ENCODE measurements at places on chromosomes 12 and 14.

- no peak for DNase-seq
These were observed 344 bp downstream of the LPAR5 start for GRCh38 chr12:6635375-6635855.

GRCh38 chr12:571795-572531, 91.3 kb downstream of the NINJ2 start:
- DNase-seq: no peak

GRCh38 chr14:89025561-89026236, 201.2 kb downstream of the TTC8 start:
- peak; percentile 67 for DNase-seq

DNA sequence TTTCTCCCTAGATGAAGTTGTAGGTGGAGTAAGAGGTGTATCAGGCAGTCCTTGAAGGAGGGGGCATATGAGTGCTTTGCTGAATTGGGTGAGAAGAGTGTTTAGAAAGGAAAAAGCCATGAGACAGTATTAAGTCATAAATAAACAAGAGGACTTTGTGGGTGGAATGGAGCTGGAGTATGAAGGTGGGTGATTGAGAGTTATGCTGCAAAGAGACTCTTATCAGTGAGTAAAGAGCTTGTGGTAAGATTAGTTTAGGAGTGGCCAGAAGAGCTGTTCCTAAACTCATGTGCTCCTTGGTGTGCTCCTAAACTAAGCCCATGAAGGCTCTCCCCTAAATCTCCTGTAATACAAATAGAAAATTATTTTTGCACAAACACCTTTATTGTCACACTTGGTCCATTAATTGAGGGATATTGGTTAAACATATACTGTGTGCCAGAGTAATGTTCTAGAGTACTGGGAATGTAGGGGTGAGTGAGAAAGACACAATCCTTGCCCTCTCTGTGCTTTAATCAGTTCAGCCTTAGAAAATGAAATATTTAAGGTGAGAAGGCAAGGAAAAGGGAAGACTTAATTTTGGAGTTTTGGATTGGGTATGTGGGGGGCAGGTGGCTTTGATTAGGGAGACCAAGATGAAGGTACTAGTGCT, 9.8 kb downstream of the CHPT1 start:
- no peak for DNase-seq

GRCh38 chr14:67704484-67705089, 2.9 kb downstream of the RDH12 start:
- DNase-seq: peak; percentile 37

DNA sequence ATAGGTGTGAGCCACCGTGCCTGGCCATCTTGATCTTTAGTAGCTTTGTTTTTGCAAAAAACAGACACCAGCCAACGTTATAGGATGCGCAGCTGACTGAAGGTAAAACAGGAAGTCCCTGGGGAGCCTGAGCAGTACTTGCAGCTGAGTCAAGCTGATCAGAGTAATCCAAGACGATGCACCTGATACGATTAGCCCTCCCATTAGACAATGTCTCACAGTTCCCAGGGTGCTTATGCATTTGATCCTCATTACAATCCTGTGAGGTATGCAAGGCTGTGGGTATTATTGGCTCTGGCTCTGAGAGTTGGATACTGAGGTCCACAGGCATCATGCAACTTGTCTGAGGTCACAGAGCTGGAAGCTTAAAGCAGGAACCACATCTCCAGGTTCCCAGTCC, 8.1 kb downstream of the KRT18 start:
- no peak for DNase-seq

- DNase-seq: peak; percentile 62
These were observed 140.5 kb downstream of the PRKCH start for GRCh38 chr14:61461808-61462275.

GRCh38 chr12:130817804-130818203, 21.2 kb downstream of the STX2 start:
- no peak for DNase-seq

GRCh38 chr12:84605983-84606382, 306.6 kb downstream of the SLC6A15 start:
- DNase-seq: no peak

GRCh38 chr12:84738481-84738972, 174.1 kb downstream of the SLC6A15 start:
- peak; percentile 59 for DNase-seq

- DNase-seq: peak; percentile 62
These were observed 2.9 kb upstream of the ZFP36L1 start for GRCh38 chr14:68795597-68796417.

- peak; percentile 66 for DNase-seq
These were observed 34.8 kb upstream of the FRMD6 start for GRCh38 chr14:51616724-51617409.

GRCh38 chr12:16482726-16483125, 123.2 kb downstream of the LMO3 start:
- DNase-seq: peak; percentile 4

Measured in stromal cell of bone marrow (primary cell).